ENCODE measurements at places on chromosomes 2 and 18. TPM values are rescaled to one million over a fixed set of nuclear protein-coding genes. Genes with fewer than 3 reads are reported as not detected.
A peak's percentile ranks its signal among the peaks of the same experiment; 100 is the strongest.

The TANC1 gene
- total RNA-seq = 62.7 TPM

The RAD51AP2 gene
- not detected for total RNA-seq

GRCh38 chr2:231604101-231604684, 11.5 kb downstream of the TEX44 start:
- peak; percentile 89 for DNase-seq

- no peak for DNase-seq
These were observed 105.9 kb upstream of the STPG4 start for GRCh38 chr2:47260971-47261370.

- no peak for DNase-seq
These were observed 39.7 kb upstream of the EPAS1 start for GRCh38 chr2:46257476-46257875.

DNA sequence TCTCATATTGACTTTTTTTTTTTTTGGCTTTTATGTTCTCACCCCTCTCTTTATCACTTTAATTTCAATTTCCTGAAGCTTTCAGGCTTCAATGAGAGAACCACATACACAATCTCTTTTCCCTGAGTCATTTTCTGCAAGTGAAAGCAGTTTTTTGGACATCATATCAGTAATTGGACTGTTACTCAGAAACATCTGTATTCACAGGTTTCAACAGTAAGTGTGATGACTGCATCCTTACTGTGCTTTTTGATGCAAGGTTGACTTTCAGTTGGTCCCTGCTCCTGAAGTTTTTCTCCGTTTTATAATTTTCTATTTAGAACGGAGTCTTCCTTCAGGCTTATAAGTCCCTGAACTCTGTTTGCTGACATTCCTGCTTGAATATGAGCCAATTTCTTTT, 70.5 kb upstream of the CCBE1 start:
- no peak for DNase-seq

GRCh38 chr2:234166531-234166930, 116.0 kb downstream of the SPP2 start:
- DNase-seq = no peak

Data from sigmoid colon (tissue), 7 donors.